ENCODE measurements at places on chromosomes 13 and 19. TPM values are rescaled to one million over a fixed set of nuclear protein-coding genes. Genes with fewer than 3 reads are reported as not detected.

The NEK5 gene
- total RNA-seq, result not detected

The PRODH2 gene
- total RNA-seq, result not detected

The ADPRHL1 gene
- 0.44 TPM for total RNA-seq

The UBE2M gene
- 162 TPM for total RNA-seq

The ZNF793 gene
- total RNA-seq, result 4.8 TPM

The PLEKHG2 gene
- 29.1 TPM for total RNA-seq

The SIN3B gene
- 28.6 TPM for total RNA-seq

The RANBP3 gene
- total RNA-seq, result 94.0 TPM

The CGB1 gene
- not detected for total RNA-seq

The KCNRG gene
- 0.37 TPM for total RNA-seq

GRCh38 chr13:26624572-26624971 lies 67.1 kb downstream of the WASF3 start:
- no peak for DNase-seq

- no peak for DNase-seq
These were observed 374.4 kb downstream of the SPRY2 start for GRCh38 chr13:79966493-79966895.

DNA sequence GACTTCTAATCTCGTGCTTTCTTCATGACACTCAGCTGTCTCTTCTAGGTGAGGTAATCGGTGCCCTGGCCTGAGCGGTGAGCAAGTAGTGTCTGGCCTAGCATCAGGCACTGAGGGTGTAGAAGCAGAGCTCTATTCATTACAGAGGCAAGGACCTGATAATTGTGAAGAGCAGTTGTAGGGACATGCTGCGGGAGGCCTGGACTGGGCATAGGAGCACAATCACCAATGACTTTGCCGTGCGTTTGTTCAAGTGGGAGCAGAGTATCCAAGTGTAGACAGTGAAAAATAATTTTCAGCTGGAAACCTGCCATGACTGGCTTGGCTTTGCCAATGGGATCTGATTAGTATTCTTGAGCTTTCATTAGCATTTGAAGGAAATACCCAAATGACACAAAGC lies 32.1 kb upstream of the DCLK1 start:
- no peak for DNase-seq

GRCh38 chr13:77470986-77471385 lies 64.5 kb upstream of the SCEL start:
- no peak for DNase-seq

- DNase-seq, result peak; percentile 28
These were observed 534 bp upstream of the HPN start for GRCh38 chr19:35040826-35041547.

DNA sequence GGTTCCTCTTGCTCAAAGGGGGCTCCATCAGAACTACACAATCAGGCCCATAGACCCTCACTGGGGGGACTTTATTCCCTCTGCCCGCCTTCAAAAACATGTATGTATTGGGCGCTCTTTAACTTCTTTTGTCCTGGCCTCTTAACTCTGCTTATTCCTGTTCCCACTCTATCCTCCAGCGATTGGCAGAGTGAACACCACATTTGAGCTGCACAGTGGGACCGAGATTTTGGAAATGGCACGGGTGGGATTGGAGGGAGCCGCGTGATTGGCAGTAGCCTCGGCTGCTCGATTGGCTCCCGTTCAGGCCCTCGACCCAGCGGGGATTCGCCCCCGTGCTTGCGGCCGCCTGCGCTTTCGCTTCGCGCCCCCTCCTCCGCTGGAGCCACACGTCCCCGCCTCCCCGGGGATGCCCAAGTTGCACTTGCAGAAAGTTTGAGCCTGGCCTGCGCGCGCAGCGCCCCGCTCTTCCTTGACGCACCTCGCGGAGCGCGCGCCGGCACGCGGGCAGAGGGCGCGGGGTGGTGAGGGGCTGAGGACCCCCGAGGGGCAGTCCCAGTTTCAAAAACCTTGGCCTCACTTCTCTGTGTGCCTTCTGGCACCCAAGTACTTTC lies at the start of gene ZIC5:
Gene ZIC5 (minus strand): TSS at position 192 of the 614 bp plus-strand sequence. CDS start 164 bp downstream, at position 28.
- no peak for DNase-seq

DNA sequence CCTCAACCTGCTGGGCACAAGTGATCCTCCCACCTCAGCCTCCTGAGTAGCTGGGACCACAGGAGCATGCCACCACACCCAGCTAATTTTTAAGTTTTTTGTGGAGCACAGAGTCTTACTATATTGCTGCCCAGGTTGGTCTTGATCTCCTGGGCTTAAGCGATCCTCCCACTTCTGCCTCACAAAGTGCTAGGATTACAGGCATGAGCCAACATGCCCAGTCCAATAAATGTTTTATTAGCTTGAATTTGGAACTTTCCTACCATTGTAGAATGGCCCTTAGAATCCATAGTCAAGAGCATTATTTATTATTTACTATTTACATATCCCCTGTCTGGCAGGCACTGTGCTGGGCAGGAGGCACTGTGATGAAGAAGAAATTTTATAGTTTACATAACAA lies 39.6 kb upstream of the CLDN10 start:
- no peak for DNase-seq

DNA sequence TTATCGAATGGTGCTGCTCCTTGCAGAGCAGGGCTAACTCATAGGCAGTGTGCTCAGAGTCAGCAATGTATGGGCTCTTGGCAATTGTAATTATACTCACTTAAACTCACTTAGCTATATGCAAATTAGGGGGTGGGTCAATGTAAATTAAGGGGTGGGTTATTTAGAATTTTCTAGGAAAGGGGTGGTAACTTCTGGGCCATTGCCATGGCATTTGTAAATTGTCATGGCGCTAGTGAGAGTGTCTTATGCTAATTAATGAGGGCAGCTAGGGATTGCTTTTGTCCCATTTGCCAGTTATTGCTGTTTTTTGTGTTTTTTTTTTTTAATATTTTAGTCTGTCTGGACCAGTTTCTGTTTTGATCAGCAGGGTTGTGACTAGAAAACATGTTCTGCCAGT lies 68.4 kb downstream of the DIAPH3 start:
- no peak for DNase-seq

GRCh38 chr13:52673465-52673864 lies 20.8 kb downstream of the SUGT1 start:
- no peak for DNase-seq

DNA sequence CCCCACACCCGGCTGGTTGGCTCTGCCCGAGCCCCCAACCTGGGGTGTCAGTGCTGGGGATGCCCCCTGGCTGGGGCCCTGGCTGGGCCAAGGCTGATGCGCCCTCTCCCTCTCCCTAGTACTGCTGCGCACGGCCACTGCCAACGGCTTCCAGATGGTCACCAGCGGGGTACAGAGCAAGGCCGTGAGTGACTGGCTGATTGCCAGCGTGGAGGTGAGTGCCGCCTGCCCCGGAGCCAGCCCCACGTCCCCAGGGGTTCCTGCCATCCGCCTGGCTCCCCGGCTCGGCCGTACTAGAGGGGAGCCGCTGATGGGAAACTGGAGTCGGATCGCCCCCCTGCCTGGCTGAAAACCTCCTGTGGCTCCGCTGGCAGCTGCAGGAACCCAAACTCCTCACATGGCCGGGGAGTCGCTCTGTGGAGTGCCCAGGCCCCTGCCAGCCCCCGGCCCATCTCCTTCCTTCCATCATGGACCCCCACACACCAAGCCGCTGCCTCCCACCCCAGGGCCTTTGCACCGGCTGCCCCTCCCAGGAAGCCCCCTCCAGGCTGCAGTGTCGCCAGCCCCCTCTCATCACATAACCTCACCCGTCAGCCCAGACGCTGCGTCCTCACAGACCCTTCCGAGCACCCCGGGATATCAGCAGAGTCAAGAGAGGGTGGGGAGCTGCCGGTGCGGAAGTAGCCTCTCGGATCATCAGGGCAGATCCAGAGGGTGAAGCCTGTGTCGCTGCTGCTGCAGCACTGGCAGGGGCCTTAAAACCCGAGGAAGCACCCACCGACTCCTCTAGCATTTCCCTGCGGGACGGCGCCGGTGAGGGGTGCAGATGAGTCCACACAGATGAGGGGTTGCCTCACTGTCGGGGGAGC lies 10.6 kb downstream of the NCLN start:
- no peak for DNase-seq

- no peak for DNase-seq
These were observed 67.7 kb downstream of the KCTD15 start for GRCh38 chr19:33864311-33864850.

DNA sequence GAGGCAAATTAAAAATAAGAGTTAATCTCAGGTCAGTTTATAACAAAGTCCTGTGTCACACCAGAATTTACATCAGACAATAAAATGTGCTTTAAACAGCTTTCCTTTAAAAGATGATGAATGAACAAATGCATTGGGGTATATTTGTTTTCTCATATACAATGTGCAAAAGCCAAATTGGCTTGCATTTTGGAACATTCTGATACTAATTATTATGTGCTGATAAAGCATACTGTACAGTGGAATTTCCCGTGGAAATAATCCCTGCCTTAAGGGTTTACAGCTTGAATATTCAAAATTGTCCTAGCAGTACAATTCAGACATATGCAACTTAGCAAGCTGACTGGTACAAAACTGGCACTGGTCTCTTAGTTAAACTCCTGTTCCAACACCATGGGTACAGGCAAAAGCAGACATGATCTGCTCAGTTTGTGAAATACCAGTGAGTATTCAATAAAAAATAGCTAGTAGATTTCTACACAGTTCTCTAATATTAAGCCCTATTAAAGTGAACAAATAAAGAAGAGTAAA lies 373.4 kb downstream of the SLITRK1 start:
- no peak for DNase-seq

DNA sequence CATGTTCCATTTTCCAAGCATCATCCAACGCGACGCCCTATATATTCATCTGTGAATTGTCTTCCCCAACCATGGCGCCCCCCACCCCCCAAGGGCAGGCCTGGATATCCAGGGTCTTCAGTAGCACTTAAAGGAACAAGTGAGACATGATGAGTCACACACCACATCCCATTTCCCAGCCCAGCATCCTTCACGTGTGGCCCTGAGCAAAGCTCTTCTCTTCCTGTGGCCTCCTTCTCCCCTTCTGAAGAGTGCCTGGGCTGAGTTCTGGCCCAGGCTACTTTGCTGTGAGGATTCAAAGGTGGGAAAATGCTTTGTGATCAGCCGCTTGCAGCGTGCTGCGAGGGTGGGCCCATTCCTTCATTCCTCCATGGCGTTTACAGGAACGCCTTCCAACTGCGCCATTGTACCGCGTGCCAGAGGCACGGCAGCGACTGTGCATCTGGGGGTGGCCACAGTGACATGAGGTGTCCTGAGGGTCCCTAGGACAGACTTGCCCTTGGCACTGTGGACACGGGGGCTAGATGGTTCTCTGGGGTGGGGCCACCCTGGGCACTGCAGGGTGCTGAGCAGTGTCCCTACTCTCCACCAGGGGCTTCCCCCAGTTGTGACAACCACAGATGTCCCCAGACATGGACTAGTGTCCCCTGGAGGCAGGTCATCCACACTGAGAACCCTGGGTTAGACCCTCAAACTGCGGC lies 11.7 kb downstream of the PLIN4 start:
- DNase-seq, result peak; percentile 15

DNA sequence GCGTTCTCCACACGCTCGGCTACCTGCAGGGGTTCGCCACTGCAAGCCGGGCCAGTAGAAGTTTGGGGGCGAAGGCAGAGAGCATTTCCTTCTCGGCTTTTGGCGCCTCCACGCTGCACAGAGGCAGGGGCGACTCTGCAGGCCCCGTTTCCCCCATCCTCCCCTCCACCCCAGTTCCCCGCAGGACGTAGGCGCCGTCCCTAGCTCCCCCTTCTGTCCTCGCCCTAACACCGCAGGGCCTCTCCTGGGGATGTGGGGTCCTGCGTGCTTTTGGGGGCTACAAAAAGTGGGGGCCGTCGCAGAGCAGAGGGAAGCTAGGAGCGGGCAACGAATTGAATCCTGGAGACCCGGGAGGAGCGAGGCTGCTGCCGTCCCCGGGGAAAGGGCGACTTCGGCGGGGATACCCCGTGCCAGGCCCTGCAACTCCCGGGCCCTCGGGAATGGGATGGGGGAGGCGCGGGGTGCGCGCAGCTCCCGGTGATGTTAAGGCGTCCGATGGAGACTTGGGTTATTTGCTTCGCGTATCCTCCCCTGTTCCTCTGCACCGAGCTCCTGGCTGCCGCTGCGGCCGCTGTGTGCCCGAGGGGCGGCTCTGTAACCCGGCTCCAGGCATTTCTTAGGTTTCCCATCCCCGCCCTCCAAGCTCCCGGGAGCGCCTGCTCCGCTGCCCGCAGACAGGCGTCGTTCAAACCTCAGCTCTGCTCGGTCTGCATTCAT lies 255.9 kb upstream of the SOX21 start:
- peak; percentile 0 for DNase-seq

GRCh38 chr13:35356572-35356971 lies 119.9 kb downstream of the MAB21L1 start:
- no peak for DNase-seq

DNA sequence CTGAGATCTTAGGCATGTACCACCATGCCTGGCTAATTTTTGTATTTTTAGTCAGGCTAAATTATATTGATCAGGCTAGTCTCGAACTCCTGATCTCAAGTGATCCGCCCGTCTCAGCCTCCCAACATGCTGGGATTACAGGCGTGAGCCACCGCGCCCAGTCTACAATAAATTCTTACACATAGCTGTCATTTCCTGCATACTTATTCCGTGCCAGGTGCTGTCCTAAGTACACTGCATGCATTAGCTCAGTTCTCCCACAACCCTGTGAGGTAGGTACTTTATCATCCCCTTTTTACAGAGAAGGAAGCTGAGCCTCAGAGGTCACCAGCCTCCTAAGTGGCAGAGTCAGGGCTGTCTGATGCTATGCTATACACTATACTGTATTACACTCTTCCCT lies 7.2 kb upstream of the RHPN2 start:
- no peak for DNase-seq

DNA sequence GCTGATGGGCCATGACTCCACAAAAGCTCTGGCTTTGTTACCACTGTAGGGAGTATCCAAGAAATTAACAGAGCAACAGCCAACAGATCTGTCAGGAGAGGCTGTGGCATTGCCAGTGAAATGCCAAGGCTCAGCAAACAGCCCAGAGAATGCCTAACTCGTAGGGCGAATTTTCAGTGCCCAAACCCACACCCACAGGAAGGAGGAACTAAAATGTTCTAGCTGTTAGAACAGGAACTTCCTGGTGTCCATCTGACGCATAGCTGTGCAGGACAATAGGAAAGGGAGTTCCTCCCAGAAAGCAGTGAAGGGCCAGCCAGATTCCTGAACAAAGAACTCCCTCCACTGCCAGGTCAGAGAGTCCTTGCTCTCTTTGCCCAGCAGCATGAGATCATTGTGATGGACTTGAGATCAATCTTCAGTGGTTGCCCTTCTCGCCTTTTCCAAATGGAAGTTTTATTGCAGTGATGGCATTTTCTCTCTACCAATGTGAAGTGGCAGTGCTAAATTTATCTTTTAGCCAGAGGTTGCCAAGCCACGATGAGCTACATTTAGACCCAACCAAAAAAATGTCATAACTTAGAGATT lies 224.2 kb upstream of the STARD13 start:
- DNase-seq, result no peak

DNA sequence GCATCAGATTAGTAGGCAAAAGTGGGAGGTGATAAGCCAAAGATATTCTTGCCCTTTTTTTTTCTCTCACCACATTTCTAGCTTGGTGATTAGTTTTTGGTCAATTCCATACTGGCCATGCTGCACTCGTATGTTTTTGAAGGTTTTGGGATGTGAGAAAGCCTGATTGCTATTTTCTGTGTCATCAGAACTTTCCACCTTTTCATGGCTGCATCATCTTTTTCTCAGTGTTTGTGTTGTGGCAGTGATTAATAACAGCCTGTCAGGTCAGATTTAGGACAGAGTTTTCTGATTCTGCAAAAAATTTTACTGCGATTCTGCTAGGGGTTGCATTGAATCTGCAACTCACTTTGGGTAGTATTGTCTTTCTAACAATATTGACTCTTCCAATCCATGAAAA lies 32.9 kb downstream of the PSG1 start:
- no peak for DNase-seq

Measured in activated naive CD8-positive, alpha-beta T cell treated with anti-CD3 and anti-CD28 coated beads for 36 hours (primary cell).